ENCODE measurements at places on chromosomes 16 and 17. TPM values are rescaled to one million over a fixed set of nuclear protein-coding genes. Genes with fewer than 3 reads are reported as not detected.

CES3 gene
- total RNA-seq = 0.96 TPM

GRIN2A gene
- total RNA-seq = not detected

TP53TG3D gene
- total RNA-seq = 2.4 TPM

DNAI2 gene
- not detected for total RNA-seq

QPRT gene
- total RNA-seq = 1.7 TPM

GH1 gene
- not detected for total RNA-seq

NLK gene
- total RNA-seq = 15.4 TPM

ZFPM1 gene
- total RNA-seq = 2.2 TPM

GRCh38 chr16:86836503-86837129 lies 258.3 kb downstream of the FOXL1 start:
- peak; percentile 83 for DNase-seq

- no peak for DNase-seq
Observed at GRCh38 chr17:80986816-80987475, 4.7 kb upstream of the CHMP6 start.

DNA sequence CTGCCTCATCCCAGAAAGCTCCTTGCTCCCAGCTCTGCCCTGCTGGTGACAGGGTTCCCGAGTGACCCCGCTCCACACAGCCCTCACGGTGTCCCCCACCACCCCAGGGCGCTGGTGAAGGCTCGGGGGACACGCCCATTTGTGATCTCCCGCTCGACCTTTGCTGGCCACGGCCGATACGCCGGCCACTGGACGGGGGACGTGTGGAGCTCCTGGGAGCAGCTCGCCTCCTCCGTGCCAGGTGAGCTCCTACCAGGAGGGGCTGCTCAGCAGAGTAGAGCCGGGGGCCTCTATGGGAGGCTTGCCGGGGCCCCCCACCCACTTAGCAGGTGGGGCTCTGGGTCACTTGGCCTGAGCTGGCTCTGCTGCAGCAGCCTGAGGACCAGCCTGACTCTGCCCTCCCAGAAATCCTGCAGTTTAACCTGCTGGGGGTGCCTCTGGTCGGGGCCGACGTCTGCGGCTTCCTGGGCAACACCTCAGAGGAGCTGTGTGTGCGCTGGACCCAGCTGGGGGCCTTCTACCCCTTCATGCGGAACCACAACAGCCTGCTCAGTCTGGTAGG lies 11.2 kb downstream of the GAA start:
- DNase-seq = no peak
